Stimulated activated CD4-positive, alpha-beta T cell treated with anti-CD3 and anti-CD28 coated beads, Interleukin-4, amount 100 ng/mL, for 24 hours (primary cell): ENCODE measurements at places on chromosomes 7 and 10.

DNA sequence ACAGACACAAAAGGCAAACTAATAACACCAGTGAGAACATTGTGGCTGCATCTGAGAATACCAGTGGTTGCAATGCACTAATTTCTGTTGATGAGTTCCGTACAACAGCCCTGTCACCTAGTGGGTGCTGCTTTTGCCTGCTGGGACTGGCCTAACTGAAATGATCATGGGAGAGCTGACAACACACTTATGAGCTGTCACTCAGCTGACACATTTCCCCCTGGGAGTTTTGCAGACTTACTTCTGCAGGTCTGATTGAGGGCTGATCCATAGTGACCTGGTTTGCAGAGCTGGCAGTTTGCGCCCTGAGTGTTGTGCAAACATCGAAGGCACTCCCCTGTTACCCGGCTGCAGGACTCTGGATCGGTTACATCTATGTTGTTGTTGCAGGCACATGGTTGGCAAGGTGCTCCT is 60.6 kb upstream of the LAMB1 start:
- no peak for DNase-seq

DNA sequence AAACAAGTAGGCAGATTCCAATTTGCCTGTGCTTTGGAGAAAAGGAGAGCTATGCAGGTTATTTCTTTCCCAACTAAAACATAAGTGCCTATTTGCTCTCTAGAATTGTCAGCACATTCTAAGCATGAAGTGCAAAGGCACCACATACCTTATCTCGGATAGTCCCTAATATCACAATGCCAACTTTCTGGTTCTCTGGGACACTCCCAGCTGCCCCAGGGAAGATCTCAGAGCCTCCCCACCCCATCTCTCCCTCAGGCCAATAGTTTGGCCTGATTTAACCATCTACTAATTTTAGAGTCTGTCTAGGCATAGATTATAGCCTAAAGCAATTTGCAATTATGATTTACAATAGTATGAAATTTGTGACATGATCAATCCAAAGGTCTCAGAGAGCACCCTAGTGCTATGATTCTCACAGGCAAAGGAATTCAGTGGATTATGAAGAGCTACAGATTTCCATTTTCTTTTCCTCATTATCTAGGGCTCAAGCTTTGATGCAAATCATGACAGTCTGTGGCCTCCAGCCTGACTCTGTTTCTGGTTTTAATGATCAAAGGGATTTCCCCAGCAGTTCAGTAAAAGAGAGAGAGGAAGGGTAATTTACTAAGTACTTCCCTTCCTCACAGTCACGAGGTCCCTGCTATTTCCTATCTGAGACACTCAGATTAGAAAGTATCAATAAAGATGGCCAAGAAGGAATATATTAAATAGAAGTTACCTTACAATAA is 29.0 kb upstream of the IL6 start:
- peak; percentile 37 for DNase-seq

DNA sequence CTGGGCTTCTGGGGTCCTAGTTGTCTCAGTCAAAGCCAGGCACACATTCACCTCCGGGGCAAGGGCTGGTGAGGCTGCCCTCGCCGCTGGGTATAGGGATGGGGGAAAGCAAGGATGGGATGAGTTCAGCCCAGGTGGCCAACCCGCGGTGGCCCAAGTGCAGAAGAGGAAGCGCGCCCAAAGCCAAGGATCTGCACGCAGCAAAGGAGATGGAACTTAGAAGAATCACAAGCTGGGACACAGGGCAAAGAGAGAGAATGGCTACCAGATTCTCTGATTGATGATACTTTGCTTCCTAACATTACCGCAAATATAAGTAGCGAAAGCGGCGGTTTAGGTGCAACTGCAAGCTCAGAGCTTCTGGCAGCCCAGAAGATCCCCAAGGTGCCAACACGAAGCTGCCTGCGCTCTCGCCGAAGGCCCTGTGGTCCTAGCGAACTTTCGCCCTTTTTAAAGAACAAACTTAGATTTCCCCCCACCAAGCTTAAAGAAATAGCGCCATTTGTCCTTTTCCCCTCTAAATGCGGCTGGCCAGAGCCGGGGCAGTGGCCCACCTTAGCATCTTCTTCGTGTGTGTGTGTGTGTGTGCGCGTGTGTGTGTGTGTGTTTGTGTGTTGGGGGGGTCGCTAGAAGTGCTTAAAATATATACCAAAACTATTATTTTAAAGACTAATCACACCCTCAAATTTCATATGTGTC is 927 bp upstream of the MKX start:
- peak; percentile 23 for DNase-seq

DNA sequence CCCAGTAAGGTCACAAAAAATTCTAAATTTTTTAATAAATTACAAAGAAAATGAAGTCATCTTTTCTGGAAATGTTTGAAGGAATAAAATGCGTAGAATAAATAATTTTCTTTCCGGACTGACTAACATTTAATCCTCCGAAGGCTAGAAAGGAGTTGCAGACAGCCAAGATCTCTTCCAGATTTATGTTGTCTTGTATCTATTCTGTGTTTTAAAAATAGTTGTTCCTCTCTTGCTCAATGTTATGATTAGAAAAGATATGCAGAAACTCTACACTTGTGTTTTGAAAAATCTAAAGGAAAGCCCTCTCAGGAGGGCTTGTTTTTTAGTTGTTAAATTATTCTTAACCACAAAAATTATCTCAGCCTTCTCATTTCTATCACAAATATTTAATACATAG is 70.7 kb downstream of the MACC1 start:
- no peak for DNase-seq
